Stimulated activated CD4-positive, alpha-beta T cell treated with anti-CD3 and anti-CD28 coated beads, Interleukin-15, amount 100 ng/mL, for 1 hour (primary cell): ENCODE measurements at places on chromosomes 1 and 21.

DNA sequence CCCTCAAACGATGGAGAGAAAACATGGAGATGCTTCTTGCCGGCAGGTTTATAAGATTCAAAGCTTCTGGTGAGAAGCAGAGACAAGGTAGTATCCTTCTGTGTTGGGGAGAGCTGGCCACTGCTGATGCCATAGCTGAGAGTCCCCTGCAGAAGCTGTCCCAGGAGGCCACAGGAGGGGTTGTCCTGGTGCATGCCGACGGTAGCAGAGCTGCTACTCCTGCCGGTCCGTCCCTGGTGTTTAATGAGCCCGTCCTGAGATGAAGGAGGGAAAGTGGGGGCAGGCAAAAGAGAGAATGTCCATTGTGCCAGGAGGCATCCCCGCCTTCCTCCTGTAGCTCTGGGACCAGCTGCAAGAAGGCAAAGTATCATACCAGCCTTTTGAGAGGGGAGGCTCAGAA lies 10.4 kb upstream of the C2CD2 start:
- no peak for DNase-seq

DNA sequence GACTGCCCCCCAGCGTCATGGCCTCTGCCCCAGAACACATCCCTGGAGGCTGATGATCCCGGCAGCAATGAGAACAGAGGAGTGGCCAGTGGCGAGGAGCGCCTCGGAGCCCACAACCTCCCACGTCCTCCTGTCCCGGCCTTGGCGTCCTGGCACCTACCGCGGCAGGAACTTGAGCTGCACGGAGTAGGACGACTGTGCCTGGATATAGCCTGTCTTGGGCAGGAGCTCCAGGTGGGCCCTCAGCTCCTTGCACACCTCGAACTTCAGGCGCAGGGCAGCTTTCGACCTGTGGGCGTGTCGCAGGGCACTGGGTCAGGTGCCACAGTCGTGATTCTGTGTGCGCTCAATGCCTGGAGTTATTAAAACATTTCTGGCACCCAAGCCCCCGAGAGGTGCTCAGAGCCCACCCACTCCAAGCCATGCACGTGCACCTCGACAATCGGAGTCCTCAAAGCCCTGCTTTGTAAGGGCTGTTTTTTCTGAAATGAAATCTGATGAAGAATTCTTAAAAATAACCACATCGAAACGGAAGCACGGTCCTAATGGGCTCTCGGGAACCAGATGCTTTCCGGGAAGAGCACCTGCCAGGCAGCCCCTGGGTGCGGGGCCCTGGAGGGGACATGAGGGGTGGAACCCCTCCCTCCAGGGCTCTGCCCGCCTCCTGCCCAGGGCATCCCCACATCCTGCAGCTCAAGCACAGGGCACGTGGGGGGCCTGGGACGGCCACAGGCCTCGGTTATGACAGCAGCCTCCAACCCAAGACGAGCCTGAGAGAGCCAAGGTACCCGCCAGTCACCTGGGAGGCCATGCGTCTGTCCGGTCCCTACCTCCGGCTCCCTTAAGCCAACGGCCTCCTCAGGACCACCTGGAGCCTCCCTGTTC lies 23.0 kb upstream of the TMEM52 start:
- DNase-seq: no peak

- no peak for DNase-seq
Observed at GRCh38 chr1:240387051-240387450, 224.9 kb downstream of the GREM2 start.

DNA sequence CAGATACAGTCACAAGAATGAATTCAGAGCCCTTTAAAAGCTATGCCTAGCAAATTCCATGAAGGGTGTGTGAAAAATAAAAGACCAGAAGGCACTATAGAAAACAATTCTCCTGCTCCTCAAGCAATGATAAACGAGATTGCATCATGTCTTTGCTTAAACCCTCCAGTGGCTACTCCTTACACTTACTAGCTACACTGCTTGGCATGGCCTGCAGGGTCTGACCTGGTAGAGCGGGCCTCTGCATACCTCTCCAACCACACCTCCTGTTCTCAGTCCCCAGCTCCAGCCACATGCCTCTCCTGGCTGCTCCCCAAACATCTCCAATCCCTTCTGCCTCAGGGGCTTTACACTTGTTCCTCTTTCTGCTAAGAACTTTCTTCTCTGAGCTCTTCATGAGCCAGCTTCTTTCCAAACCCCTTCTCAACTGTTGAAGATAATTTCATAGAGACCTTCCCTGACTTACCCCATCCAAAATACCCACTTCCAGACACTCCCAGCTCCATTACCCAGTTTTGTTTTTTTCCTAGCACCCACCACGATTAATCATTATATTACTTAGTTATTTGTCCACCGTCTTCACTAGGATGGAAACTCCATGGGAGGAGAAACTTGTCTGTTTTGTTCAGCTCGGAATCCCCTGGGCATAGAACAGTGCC lies 11.2 kb upstream of the CREG1 start:
- DNase-seq: no peak

DNA sequence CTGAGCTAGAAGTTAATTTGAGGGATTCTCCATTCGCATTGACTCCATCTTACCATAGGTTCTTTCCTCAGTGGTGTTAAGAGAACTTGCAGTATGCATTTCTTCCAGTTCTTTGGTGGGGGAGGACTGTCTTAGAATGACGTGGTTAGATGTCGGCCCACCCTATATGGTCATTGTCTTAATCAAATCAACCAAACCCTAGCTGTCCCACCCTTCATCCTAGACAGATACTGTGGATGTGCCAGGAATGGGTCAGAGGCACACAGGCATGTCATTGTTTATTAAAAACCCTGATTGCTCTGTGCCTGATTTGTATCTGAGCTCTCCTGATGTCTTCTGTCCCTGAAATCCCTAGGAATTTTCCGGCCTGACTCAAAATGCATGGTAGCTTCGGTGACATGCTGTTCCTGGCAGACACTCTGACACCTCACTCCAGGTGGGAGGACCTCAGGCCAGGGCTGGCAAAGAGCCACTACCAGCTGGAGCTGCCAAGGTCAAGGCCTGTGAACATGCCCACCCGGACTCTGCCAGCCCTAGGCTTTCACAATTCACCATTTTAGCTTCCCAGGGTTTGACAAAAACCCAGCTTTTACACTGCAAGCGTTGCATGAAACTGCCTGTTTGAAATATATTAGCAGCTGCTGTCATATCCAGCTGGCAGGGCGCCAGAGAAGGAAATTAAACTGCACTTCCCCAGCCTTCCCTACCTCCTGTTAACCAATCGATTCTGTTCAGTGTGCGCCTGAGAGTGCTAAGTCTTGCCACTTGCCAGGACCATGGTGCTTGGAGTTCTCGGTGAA lies 134.0 kb downstream of the FAM78B start:
- DNase-seq: no peak

DNA sequence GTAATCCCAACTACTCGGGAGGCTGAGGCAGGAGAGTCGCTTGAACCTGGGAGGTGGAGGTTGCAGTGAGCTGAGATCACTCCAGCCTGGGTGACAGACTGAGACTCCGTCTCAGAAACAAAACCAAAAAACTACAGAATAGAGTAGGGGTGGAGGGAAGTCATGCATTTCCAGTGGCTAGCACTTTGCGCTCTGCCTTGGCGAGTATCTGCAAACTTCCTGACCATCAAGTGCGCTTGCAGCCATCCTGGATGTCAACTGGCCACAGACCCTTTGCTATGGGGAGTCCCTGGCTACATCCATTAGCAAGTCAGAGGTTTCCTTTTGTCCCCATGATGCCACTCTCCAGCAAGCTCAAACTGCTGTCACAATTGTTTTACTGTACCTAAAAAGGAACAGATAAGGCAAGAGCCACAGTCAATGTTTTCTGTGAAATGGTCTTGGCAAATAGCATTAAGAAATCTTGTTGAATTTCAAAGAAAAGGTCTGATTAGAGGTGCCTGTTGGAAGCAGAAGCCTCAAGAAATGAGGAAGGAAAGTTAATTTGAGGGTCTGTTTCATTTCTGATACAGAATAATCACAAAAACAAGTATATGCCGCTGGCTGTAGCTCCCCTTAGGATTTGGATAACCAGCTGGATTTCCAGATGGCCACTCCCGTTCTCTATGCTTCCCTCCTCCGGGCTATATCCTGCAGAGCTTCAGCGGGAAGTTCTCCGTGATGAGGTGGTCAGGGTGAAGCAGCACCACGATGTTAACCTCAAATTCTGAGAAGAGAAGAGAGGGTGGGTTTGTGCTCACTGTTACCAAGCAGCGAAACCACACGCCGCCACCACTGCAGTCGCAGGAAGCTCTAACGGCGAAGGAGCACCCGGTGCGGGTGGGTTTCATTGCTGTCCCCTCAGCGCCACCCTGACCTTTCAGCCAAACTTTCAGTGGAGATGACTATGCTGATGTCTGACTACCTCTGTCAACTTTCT lies 42.0 kb downstream of the VPS26C start:
- peak; percentile 10 for DNase-seq
